Regular cardiac myocyte (primary cell): ENCODE measurements at places on chromosomes 2 and 18. TPM values are rescaled to one million over a fixed set of nuclear protein-coding genes. Genes with fewer than 3 reads are reported as not detected.

Gene NBEAL1
- 41.4 and 98.9 TPM in 2 replicates for total RNA-seq

Gene C2orf80
- not detected in 2 replicates for total RNA-seq

Gene GKN2
- not detected in 2 replicates for total RNA-seq

Gene WNT10A
- total RNA-seq: under 0.01 and 0.19 TPM in 2 replicates

Gene DLX2
- total RNA-seq: 0.96 TPM in 1 of 2 replicates, not detected in the other

Gene ARMC9
- 35.1 and 44.8 TPM in 2 replicates for total RNA-seq

Gene RNF149
- 42.2 and 63.7 TPM in 2 replicates for total RNA-seq

Gene ALK
- total RNA-seq: under 0.01 TPM in 1 of 2 replicates, not detected in the other

Gene CD28
- under 0.01 TPM in 1 of 2 replicates, not detected in the other for total RNA-seq

Gene MAP3K19
- total RNA-seq: not detected in 2 replicates

Gene RAB12
- total RNA-seq: 67.3 and 76.4 TPM in 2 replicates

Gene UPP2
- 0.28 TPM in 1 of 2 replicates, not detected in the other for total RNA-seq

Gene DOK6
- 0.77 and 3.7 TPM in 2 replicates for total RNA-seq

Gene CCDC74B
- total RNA-seq: 1.5 and 2.3 TPM in 2 replicates

Gene IL1RL1
- 1.1 and 2.3 TPM in 2 replicates for total RNA-seq

Gene CCDC102B
- total RNA-seq: 38.7 and 46.2 TPM in 2 replicates

Gene RESP18
- not detected in 2 replicates for total RNA-seq

Gene ASXL3
- 0.19 and 1.1 TPM in 2 replicates for total RNA-seq

Gene AGXT
- total RNA-seq: not detected in 2 replicates

Gene SLC9A2
- under 0.01 TPM in 1 of 2 replicates, not detected in the other for total RNA-seq

Gene RFX8
- total RNA-seq: 5.6 and 6.7 TPM in 2 replicates

Gene SLC23A3
- 0.58 and 1.7 TPM in 2 replicates for total RNA-seq

Gene LYG2
- not detected in 2 replicates for total RNA-seq

Gene SLC14A1
- 29.5 and 32.1 TPM in 2 replicates for total RNA-seq

Gene GNAL
- under 0.01 and 0.28 TPM in 2 replicates for total RNA-seq

Gene GPR55
- not detected in 2 replicates for total RNA-seq

Gene KCNF1
- total RNA-seq: under 0.01 TPM in 1 of 2 replicates, not detected in the other

Gene POTEC
- total RNA-seq: under 0.01 TPM in 2 replicates

Gene ASPRV1
- total RNA-seq: under 0.01 and 0.56 TPM in 2 replicates

Gene ICOS
- total RNA-seq: not detected in 2 replicates
